ENCODE measurements at places on chromosomes 12 and 14. TPM values are rescaled to one million over a fixed set of nuclear protein-coding genes. Genes with fewer than 3 reads are reported as not detected.

DNA sequence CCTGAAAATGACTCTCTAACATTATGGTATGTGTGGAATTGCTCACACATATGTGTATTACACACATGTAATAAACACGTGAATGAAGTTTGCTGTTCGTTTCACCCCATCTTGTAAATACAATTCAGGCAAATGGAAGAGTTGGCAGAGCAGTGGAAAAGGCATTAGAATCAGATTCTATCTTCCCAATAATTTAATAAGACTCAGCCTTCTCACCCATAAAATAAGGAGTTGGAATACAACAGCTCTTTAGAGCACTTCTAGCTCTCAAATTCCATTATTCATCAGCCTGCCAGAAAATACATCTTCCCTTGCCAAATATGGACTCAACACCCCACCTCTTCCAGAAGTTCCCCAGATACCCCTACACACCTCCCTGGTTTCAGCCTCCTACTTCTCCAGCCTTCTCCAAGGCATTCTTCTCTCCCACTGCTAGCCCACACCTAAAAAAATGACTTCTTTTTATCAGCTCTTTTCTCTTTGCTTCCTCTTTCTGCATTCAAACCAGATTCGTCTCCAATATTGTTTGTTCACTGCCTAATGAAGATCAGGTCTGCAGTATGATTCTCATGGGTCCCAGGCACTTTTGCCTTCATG, 66.2 kb upstream of the DYRK2 start:
- no peak overlapping the region for H3K4me3 ChIP-seq
- no peak for DNase-seq
- no peaks in the 10 kb centered on the region for H3K4me1 ChIP-seq

GRCh38 chr12:14993537-14994266, 20.9 kb downstream of the PDE6H start:
- no peak overlapping the region for H3K4me3 ChIP-seq
- no peaks in the 10 kb centered on the region for H3K27me3 ChIP-seq
- H3K36me3 ChIP-seq = no peaks in the 10 kb centered on the region
- no peak overlapping the region for H3K27ac ChIP-seq

DNA sequence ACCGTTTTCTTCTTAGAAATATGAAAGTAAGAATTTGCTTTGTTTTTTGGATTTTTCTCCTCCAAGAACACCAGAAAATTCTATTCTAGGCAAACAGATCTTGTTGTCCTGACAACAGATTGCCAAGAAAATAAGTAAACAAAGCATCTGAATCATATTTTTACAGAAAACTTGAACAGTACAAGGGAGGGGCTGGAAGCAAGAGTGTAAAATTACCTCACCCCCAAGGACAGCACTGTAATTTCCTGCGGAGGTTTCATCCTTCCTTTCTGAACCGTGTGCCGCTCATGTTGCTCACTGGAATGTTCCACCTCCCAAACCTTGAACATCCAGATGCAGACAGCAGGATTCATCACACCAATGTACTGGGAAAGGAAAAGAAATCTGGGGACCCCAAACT, 5.4 kb upstream of the CAMKK2 start:
- H3K36me3 ChIP-seq = no peaks in the 10 kb centered on the region
- no peak overlapping the region for H3K27ac ChIP-seq
- no peaks in the 10 kb centered on the region for H3K27me3 ChIP-seq
- H3K4me1 ChIP-seq = peaks cover 7% of the 10 kb centered on the region

DNA sequence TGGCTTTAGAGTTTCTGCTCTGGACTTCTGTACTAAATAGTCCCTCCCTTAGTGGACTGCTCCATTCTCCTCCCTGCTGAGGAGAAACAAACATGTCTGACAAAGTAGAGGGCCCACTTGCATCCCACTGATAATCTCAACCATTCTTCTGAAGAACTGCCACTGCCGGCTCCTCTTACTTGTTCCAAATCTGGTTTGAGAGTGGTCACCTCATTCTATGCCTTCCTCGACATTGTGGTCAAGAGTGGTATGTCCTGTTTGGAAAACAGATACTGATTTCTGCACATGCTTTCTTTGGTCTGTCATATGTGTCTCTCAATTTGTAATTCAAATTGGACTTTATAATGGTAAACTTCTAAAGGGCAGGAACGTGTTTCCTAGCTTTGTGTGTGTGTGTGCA, 36.3 kb upstream of the PLEKHA5 start:
- no peaks in the 10 kb centered on the region for H3K36me3 ChIP-seq
- H3K4me3 ChIP-seq = no peak overlapping the region
- peak; percentile 58 for DNase-seq

GRCh38 chr14:52313462-52313861, 650 bp upstream of the PTGER2 start:
- peaks cover 17% of the 10 kb centered on the region for H3K4me1 ChIP-seq
- H3K27ac ChIP-seq = no peak overlapping the region
- peak overlapping the region; percentile 76 for H3K4me3 ChIP-seq
- no peaks in the 10 kb centered on the region for H3K36me3 ChIP-seq
- H3K27me3 ChIP-seq = peaks cover 14% of the 10 kb centered on the region

DNA sequence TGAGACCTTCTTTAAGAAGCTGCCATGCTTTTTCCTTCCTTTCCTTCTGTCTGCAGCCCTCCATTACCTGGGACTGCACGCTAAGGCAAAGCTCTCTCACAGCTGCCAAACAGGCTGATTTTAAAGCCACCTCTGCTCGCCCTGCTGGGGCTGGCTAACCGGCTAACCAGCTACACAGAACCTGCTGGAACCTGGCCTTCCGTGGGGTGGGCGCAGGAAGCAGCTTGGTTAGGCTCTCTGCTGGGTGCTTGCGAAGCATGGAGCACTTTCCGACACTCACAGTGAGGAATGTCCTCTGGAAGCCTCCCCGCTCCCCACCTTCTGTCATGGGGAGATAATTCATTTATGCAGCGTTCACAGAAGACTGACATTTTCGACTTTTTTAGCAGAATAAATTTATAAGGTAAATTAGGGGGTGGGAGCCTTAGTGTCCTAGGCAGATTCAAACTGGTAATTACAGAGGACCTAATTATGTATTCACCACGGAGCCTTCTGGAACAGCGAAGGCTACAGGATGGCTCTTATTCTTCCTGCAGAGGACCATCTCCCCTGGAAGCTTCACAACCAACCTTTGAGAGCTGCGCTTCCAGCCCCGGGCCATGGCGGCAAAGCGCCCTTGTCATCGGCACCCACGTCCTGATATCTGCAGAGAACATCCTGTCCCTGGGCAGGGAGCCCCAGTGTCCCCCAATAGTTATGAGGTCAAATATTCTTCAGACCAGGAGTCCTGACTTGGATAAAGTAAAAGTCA, 12.4 kb upstream of the BCL11B start:
- no peaks in the 10 kb centered on the region for H3K4me1 ChIP-seq
- DNase-seq = no peak
- H3K27me3 ChIP-seq = peaks cover 9% of the 10 kb centered on the region
- H3K36me3 ChIP-seq = no peaks in the 10 kb centered on the region
- H3K4me3 ChIP-seq = no peak overlapping the region

DNA sequence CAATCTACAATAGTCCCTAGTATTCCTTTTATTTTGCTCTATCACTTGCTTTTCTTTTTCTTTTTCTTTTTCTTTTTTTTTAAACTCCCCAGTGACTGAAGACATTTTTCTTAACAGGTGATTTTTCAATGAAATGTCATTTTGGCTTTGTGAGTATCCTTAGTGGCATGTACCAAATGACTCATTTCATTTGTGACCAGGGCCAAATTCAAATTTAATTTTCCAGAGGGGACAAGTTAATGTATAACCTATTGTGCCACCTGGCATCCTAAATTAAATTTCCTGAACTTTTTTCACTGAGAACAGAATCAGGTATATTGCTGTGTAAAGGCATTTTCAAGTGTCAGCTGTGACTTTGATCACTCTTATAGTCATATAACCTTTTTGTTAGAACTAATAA, 39.7 kb upstream of the SYT1 start:
- H3K4me1 ChIP-seq = no peaks in the 10 kb centered on the region
- no peaks in the 10 kb centered on the region for H3K36me3 ChIP-seq
- no peak overlapping the region for H3K27ac ChIP-seq
- no peak for DNase-seq

DNA sequence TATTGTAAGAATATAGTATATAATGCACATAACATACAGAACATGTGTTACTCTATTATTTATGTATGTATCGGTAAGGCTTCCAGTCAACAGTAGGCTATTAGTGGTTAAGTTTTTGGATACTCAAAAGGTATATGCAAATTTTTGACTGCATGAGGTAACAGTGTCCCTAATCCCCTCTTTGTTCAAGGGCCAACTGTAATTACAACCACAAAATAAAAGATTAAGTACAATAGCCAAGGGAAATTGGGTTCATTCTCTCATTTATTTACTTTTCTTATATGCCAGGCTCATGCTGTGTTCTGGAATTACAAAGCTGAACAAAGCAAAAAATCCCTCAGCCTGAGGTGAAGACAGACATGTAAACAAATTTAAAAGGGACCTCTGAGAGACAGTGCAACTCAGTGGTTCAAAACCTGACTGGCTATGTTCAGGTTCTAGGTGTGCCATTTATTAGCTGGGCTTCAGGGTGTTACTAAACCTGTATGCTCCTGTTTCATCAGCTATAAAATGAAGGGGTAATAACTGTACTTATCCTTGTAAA, 43.4 kb upstream of the TSPAN8 start:
- H3K4me1 ChIP-seq = no peaks in the 10 kb centered on the region
- no peak overlapping the region for H3K4me3 ChIP-seq
- no peaks in the 10 kb centered on the region for H3K27me3 ChIP-seq
- no peak for DNase-seq
- no peaks in the 10 kb centered on the region for H3K36me3 ChIP-seq

DNA sequence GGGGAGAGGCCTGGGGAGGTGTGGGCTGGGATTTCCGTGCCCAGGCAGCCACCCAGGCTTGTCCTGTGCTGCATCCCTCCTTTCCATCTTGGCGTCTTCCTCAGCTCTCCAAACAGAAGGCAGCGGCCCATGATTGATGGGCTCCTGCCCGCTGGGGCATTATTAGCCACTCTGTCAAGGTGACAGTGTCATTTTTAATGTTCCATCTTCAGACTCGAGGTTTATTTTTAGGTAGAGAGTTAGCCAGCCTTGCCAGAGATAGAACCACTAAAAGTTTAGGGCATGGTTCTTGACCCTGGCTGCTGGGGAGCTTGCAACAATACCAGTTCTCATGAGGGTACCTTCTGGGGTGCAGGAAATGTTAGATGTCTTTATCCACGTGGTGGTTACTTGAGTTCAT, 90.1 kb downstream of the AACS start:
- DNase-seq = no peak
- H3K27me3 ChIP-seq = no peaks in the 10 kb centered on the region
- H3K4me1 ChIP-seq = no peaks in the 10 kb centered on the region
- H3K4me3 ChIP-seq = no peak overlapping the region
- H3K27ac ChIP-seq = no peak overlapping the region
- H3K36me3 ChIP-seq = no peaks in the 10 kb centered on the region

DNA sequence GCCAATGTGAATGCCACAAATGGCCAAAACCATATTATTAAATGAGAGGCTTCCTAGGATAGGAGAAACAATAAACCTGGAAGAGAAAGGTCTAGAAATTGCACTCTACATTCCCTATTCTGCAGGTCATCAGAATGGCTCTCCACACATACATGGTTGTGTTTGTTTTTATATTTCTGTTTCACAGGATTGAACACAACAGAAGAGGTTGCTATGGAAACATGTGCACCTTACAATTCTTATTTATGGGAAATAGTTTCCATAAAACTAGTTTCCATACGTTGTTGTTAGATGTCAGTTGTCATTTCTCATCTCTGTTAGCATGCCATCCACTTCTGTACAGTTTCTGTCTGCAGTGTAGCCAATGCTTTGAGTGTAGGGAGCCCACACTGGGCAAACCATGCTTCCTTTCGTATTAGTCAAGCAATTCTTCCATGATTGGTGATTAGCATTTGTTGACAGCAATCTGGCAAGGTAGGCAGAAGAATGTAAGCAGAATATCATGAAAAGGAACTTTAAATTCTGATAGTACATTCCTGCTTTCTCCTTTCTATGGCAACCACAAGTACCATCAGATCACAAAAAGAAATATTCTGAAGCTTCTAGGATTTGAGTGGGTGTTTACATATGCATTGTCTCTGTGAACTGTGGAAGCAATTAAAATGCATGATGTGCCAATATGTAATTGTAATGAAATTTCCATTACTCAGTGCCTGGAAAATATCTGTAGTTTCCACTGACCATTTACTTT, 141.6 kb upstream of the AVPR1A start:
- H3K27ac ChIP-seq = no peak overlapping the region
- no peaks in the 10 kb centered on the region for H3K27me3 ChIP-seq
- peaks cover 14% of the 10 kb centered on the region for H3K4me1 ChIP-seq
- no peak overlapping the region for H3K4me3 ChIP-seq
- no peak for DNase-seq
- H3K36me3 ChIP-seq = no peaks in the 10 kb centered on the region

GRCh38 chr12:98922871-98923270, 277.8 kb downstream of the APAF1 start:
- no peak for DNase-seq
- no peaks in the 10 kb centered on the region for H3K27me3 ChIP-seq
- H3K27ac ChIP-seq = no peak overlapping the region
- no peak overlapping the region for H3K4me3 ChIP-seq
- H3K36me3 ChIP-seq = no peaks in the 10 kb centered on the region
- H3K4me1 ChIP-seq = no peaks in the 10 kb centered on the region

- H3K27me3 ChIP-seq = no peaks in the 10 kb centered on the region
- H3K4me3 ChIP-seq = no peak overlapping the region
- H3K27ac ChIP-seq = no peak overlapping the region
- no peak for DNase-seq
- H3K36me3 ChIP-seq = peaks cover 26% of the 10 kb centered on the region
These were observed 2.7 kb downstream of the SPRYD3 start for GRCh38 chr12:53076461-53076860.

- no peaks in the 10 kb centered on the region for H3K27me3 ChIP-seq
- no peaks in the 10 kb centered on the region for H3K36me3 ChIP-seq
- no peak for DNase-seq
- no peak overlapping the region for H3K27ac ChIP-seq
- H3K4me1 ChIP-seq = no peaks in the 10 kb centered on the region
These were observed 72.4 kb downstream of the ADGRD1 start for GRCh38 chr12:131025939-131026702.

- peak overlapping the region; percentile 84 for H3K27ac ChIP-seq
- peaks cover 24% of the 10 kb centered on the region for H3K4me1 ChIP-seq
- H3K36me3 ChIP-seq = no peaks in the 10 kb centered on the region
These were observed 126.5 kb downstream of the TMEM30B start for GRCh38 chr14:61154641-61155040.

DNA sequence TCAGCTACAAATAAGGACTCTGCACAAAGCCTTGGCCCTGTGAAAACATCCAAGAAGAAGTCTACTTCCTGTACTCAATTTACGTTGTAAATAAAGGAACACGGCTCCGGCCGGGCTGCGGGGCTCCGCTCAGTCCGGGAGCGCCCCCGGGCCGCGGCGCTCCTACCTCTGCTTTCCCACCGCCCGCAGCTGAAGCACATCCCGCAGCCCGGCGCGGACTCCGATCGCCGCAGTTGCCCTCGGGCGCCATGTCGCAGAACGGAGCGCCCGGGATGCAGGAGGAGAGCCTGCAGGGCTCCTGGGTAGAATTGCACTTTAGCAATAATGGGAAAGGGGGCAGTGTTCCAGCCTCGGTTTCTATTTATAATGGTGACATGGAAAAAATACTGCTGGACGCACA, 502.3 kb upstream of the FOXG1 start:
- no peak overlapping the region for H3K27ac ChIP-seq
- H3K36me3 ChIP-seq = no peaks in the 10 kb centered on the region
- DNase-seq = no peak

OR4Q2 gene
- total RNA-seq = not detected

ADAMTS20 gene
- total RNA-seq = 0.66 TPM

CRADD gene
- 8.8 TPM for total RNA-seq

TOMM20L gene
- not detected for total RNA-seq

AQP6 gene
- not detected for total RNA-seq

SNRPF gene
- 24.9 TPM for total RNA-seq

RARG gene
- total RNA-seq = 10.1 TPM

CYP46A1 gene
- total RNA-seq = 0.41 TPM

IL31 gene
- total RNA-seq = not detected

P2RX2 gene
- not detected for total RNA-seq

SERPINA12 gene
- not detected for total RNA-seq
